Hematopoietic multipotent progenitor cell (in vitro differentiated cells): ENCODE measurements at places on chromosomes 6 and 20. TPM values are rescaled to one million over a fixed set of nuclear protein-coding genes. Genes with fewer than 3 reads are reported as not detected.

Gene RIN2
- 6.5 TPM for total RNA-seq

Gene ASIP
- not detected for total RNA-seq

Gene GABRR1
- total RNA-seq = not detected

Gene PSORS1C1
- 0.27 TPM for total RNA-seq

Gene HSPA1L
- 1.9 TPM for total RNA-seq

Gene BHLHE23
- 1.3 TPM for total RNA-seq

Gene MRAP2
- total RNA-seq = not detected

Gene RBM39
- total RNA-seq = 256 TPM

Gene KCNK5
- 18.6 TPM for total RNA-seq

Gene MUC22
- total RNA-seq = not detected

Gene EFCAB8
- under 0.01 TPM for total RNA-seq
